Glutamatergic neuron (in vitro differentiated cells): ENCODE measurements at places on chromosomes 4 and X. TPM values are rescaled to one million over a fixed set of nuclear protein-coding genes. Genes with fewer than 3 reads are reported as not detected.

Gene TRIM60
- total RNA-seq, result not detected

- no peak for DNase-seq
These were observed 1882.9 kb upstream of the AGA start for GRCh38 chr4:179325181-179325580.

DNA sequence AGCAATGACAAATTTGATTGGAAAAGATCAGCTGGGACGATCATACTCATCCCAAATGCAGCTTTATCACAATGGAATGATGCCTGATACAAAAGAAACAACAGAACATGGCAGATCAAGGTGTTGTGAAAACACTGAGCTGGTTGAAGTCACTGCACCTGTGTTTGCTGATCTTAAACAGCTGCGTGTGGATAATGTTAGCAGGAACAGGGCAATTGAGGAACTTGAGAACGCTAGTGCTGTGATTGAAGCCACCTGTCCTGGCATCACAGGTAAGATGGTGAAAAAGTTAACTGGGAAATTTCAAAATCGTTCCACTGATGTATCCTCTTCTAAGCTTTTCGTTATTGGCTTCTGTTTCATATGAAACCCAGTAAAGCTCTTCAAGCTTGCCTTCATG, 27.4 kb upstream of the SOD3 start:
- no peak for DNase-seq

Gene OTUD6A
- total RNA-seq, result not detected

DNA sequence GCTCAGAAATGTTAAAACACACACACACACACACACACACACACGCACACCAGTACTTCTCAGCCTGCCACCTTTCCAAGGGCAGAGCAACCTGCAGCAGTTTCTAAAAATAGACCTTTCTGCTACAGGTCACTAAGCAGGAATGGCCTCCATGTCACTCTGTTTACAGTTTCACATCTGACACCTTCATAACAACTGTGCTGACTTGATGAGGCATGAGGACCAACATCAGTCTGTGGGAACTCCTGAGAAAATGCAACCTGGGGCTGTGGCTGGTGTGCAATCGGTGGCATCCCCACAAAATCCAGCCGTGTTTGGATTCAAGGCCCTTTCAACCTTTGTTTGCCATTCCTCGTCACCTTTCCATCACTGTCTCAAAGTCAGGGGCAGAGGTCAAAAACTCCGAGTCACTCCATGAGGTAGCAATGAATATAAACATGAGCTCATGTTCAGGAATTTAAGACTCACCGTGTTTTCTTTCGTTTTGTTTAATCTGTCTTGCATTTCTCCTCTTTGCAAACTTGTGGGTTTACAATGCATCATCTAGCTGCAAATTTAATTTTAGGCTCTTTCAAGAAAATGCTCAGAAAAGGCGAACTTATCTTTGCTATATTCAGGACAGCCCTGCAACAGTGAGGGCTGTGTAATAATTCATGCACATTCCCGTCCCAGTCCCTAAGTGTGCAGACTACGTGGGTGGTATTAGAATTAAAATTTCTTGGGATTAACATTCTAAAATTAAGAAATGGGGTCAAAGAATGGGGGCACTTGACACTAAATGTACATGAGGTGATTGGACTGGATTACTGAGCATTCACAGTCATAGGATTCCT, 135.3 kb downstream of the SHROOM3 start:
- no peak for DNase-seq

Gene CITED1
- total RNA-seq, result 42.7 TPM

DNA sequence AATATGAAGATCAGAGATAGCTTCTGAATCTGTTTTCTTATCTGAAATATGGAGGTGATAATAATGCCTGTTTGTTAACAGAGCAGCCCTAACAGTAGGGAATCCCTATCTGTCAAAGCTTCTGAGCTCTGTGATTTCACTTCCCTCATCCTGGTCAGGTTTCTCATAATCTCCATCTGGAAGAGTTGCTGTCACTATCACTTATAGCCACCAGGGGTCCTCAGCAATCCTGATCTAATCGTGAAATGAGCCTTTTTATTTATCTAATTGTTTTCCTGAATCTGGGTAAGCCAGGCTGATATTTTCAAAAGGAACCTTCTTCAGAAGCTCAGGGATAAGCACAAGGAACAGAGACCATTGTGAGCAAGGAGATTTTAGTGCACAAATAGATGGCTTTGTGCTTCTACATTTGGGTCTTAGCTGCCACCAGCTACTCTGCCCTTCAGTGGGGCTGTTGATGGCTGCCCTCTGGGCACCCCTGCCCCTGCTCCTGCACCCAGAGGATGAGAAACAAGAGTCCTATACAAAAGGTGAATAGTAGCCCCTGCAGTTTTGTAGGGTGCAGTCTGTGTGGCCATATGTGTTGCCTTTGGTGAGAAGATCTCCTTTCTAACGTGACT, 196.4 kb upstream of the RADX start:
- DNase-seq, result no peak

DNA sequence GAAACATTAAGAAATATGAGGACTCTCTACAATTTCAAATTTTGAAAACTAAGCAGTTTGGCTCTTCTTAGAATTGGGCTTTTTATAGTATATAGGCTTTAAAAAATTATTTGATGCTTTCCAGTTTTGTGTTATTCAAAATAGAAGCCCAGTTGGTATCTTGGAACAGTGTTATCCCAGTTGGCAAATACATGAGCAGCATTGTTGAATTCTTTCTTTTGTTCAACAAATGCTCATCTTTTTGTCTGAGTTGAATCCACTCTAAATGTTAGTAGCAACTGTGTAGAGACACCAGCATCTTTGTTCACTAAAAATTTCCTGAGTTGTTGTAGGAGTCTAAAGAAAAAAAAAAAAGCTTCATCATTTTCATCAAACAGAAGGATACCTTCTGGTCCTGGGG, 41.0 kb upstream of the LIMCH1 start:
- no peak for DNase-seq

Gene LONRF3
- total RNA-seq, result 0.29 TPM

- no peak for DNase-seq
These were observed 128.2 kb downstream of the CPEB2 start for GRCh38 chr4:15130441-15130840.

DNA sequence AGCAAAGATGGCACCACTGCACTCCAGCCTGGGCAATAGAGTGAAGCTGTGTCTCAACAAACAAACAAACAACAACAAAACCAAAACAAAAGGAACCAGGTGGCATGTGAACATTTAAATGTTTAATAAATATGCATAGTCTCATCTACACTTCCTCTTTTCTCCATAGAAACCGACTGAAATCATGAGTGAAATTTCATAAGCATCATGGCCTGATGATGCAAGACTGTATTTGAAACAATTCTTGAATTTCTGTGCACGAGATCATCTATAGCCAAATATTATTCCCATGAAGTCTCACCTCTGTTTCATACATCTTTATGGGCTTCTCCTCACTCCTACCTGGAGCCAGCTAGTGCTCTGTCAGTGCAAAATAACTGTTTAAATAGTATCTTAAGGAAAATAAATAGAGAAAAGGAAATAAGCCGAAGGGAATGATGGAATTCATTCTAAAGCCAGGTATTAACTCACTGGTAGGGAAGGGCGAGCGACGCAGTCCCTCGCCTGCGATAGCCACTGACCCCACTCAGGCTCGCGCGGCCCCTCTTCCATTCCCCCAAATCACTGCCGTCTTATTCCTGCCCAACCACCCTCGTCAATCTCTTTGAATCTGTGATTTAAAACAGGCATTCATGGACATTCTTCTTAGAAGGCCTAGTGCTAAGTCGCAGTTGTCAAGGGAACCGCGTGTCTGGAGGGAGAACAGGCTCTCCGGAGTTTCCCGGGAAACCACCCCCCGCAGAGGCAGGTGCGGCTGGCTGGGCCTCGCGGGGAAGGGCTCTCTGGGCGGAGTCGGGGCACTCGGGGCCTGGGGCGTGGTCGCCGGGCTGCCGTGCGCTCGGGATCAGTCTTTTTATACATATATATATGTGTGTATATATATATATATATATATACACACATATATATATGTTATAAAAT, 52.4 kb upstream of the TRIM2 start:
- DNase-seq, result peak; percentile 79

GRCh38 chrX:9342561-9343051, 122.3 kb upstream of the TBL1X start:
- peak; percentile 65 for DNase-seq

DNA sequence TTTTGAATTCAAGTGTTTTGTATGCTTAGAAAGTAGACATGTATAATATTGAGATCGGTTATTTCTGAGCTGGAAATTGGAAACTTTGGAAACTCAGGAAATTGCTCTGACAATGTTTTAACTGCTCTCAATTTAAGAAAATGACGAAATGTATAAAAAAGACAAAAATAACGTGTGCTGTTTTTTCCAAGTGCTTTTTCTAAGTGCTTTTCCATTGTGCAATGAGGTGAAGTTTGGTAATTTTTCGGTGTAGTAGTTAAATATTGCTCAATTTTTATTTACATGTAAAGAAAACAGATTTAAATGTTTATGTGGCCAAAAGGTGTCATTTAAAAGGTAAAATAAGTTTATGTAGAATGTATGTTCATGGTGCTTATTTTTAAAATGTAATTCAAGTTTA, 39.4 kb upstream of the RHOH start:
- DNase-seq, result no peak

GRCh38 chr4:53321151-53321983, 44.5 kb downstream of the SCFD2 start:
- no peak for DNase-seq

Gene ZIC3
- 0.69 TPM for total RNA-seq

GRCh38 chrX:136275553-136275952, 24.4 kb upstream of the MAP7D3 start:
- DNase-seq, result no peak

Gene MAGIX
- 2.7 TPM for total RNA-seq

Gene HUWE1
- total RNA-seq, result 311 TPM

- DNase-seq, result no peak
These were observed 719.7 kb upstream of the GRIA3 start for GRCh38 chrX:122464341-122464740.

DNA sequence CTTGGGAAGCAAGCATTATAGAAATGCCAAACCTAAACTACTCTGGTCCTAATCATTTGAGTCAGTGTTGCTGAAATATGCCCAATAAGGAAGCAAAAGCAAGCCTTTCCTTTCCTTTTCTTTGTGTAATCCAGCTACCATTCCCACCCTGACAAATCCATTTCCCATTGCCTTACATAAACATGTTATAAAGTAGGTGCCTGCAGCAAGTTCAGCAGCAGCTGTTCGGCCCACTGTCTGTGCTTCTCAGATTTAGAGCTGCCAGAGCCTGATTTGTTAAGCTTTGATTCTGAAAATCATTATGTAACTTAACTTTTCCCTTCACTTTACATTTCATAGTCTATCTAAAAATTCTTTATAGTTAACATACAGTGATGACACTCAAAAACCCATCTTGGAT, 148.6 kb downstream of the EPHA5 start:
- DNase-seq, result no peak

Gene ENPP6
- not detected for total RNA-seq

Gene PROM1
- 36.9 TPM for total RNA-seq

Gene MID2
- 5.5 TPM for total RNA-seq

GRCh38 chr4:151744614-151745013, 16.2 kb downstream of the GATB start:
- no peak for DNase-seq

Gene GUCY1B1
- total RNA-seq, result 2.2 TPM

Gene ENPEP
- 2.4 TPM for total RNA-seq

DNA sequence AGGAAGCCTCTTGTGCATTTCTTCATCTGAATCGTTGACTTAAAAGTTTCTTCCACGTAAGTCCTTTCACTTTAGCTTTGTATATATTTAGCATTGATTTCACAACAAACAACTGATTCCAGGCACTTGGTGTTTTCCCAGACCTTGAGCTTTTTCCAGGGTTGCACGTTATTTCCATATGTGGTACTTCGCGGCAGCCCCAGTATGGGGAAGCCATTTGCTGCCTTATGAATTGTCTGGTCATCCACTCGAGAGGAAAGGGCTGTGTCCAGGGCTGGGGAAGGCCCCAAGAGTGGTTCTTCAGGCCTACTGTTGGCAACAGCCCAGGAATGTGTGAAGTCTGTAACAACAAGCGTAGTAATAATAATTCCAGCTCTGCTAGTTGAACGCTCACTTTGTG, 2.8 kb upstream of the TLR8 start:
- no peak for DNase-seq

Gene TMPRSS11D
- not detected for total RNA-seq

Gene GPC3
- 4.2 TPM for total RNA-seq

DNA sequence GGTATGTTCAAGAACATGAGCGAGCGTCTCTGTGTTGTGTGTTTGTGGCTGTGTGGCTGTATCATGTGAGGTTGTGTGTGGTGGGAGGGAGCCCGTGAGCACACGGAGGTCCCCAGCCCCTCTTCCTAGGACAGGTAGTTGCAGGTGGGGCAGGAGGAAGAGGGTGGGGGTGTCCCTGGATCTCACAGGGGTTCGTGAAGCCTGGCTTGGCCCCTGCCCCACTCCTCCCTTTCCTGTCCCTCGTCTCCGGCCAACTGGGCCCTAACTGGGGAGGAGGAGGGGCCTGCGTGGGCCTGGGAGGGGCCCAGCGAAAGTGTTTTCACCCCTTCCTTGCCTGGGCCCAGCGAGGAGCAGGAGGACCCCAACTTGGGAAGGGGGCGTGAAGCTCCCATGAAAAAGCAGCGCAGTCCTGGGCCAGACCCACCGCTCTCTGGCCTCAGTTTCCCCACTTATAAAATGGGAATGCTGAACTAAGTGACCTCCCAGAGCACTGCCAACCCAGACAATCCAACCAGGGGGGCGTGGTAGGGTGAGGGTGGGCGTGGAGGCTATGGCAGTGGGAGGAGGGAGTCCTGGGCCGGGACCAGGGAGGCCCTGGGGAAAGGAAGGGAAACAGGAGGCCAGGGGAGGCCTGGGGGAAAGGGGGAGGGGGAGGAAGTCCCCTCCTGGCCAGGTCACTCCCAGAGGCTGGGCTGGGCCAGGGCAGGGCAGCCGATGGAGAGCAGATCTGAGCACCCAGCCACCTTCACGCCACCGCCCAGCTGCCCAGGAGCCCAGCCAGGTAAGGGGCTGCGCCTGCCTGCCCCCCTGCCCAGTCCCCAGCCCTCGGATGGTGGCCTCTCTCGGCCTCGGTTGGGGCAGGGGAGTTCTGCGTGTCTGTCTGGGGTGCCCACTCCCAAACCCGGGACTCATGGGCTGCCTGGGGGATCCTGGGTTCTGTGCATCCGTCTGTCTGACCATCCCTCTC, at the start of gene AVPR2:
AVPR2 (plus strand) TSS at position 683 of the 967 bp plus-strand sequence. CDS start 473 bp downstream, outside the sequence.
- no peak for DNase-seq

Gene GPR34
- total RNA-seq, result not detected

Gene P2RY4
- total RNA-seq, result 0.27 TPM

DNA sequence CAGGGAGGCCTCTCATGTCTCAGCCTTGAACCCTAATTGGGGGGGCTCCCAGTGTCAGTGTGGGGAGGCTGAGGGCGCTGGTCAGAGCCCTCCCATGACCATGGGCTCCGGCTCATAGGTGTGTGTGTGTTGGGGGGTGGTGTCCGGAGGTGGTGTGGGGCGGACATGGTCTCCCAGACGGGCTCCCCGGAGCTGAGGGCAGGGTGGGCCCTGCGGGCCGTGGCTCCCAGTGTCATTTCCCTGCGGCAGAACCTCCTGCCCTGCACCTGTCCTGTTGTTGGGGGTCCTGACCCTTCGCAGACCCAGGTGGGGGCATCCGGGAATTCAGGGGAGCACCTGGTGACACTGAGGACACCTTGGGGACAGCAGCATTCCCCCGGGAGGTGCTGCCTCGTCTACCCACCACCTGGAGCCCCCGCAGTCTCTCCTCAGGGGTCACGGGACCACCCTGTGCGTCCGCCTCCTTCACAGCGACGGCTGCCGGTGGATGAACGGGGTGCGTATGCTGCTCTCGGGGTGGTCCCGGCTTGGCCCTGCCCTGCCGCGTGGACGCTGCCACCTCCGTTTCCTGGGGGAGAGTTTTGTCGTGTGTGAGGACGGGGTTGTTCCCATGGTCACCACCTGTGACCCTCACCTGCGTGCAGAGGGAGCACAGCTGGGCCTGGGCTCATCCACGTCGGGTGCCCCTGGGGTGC, 14.5 kb upstream of the GTPBP6 start:
- no peak for DNase-seq
